ENCODE measurements at places on chromosomes 5 and 9.

GRCh38 chr5:139767960-139768359 lies 27.6 kb upstream of the PSD2 start:
- DNase-seq = no peak

- DNase-seq = no peak
Observed at GRCh38 chr5:180289433-180289832, 2.5 kb downstream of the MAPK9 start.

- no peak for DNase-seq
Observed at GRCh38 chr9:81069923-81070322, 619.4 kb downstream of the TLE1 start.

DNA sequence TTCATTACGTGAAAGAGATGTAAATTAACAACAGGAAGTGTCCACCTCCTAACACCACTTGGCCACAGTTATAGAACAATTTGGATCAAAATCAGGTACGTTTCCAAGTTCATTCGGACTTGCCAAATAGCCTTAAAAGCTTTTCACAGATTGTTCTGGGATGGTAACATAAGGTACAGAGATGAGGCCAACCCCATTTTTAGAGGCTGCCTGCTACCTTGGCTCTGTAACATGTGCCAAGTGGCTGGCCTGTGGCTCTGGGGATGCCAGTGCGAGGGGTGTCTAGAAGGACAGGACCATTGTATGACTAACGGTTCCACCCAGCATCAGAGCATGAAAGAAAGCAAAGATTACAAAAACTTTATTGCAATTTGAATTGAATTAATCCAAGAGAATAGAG lies 91.0 kb downstream of the LHFPL2 start:
- no peak for DNase-seq

DNA sequence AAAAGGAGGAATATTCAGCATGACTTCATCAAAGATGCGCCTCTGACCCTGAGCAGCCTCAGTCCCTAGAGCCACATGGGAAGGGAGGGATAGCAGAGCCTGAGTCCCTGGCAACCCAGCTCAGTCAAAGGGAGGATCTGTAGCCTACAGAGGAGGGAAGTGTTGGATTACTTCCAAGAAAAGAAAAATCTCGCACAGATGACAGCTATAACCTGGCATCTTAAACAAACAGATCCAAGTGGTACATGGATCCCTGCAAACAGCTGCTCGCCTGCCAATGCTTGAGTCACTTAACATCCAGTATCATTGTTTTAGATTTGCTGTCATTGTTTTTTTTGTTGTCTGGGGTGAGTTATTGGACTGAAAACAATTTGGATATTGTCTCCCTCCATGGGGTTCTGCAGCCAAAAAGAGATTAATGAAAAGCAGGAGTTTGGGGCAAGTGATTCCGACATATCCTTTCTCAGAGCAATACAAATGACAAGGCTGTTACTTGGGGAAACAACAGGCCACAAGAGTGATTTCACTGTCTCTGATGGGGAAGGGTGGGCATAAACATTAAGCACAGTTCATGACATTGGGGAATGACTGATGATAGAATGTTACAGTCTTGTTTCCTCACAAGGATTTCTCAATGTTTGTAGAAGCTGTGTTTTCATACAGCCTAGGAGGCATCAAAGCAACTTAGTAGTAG lies 153.5 kb upstream of the KIF2A start:
- DNase-seq = peak; percentile 11

DNA sequence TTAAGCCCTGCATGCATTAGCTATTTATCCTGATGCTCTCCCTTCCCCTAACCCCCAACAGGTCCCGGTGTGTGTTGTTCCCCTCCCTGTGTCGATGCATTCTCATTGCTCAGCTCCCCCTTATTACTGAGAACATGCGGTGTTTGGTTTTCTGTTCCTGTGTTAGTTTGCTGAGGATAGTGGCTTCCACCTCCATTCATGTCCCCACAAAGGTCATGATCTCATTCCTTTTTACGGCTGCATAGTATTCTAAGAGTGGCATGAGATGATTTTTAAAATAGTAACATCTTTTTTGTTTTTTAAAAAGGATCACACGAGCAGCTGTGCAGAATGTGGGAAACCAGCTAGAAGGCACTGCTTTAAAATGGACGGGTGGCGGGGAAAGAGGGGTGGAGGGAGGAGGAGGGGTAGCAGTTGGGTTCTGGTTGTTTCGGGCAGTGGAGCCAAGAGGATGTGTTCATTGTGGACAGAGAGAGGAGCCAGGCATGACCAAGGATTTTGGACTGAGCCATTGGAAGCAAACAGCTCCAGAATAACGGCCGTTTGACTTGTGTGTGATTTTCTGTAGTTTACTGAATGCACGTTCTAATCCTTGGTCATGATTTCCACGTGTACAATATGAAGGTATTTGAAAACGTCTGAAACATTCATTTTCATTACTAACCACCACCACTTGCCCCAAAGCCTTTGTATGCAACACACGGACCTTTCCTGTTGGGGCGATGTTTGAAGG lies 1.7 kb upstream of the TENT4A start:
- DNase-seq = no peak

GRCh38 chr9:87461256-87461655 lies 36.4 kb upstream of the DAPK1 start:
- no peak for DNase-seq

DNA sequence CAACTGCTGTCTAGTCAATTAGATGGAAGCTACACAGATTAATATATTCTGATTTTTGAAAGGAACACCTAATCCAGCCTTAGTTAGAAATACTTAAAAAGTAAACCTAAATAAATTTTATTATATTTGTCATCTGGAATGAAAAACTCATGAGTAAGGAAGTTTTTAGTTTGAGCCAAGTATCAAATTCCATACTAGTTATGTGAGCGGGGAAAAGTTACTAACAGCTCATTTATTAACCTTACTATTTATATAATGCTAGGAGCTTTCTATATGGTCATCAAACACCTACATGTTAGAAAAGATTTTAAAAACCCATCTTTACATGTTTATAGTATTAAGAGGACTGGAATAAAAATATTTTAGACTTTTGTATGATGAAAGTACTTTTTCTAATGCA lies 41.6 kb upstream of the POU5F2 start:
- DNase-seq = no peak

GRCh38 chr5:83406906-83407305 lies 64.6 kb upstream of the VCAN start:
- no peak for DNase-seq

GRCh38 chr5:39717176-39717897 lies 292.6 kb upstream of the DAB2 start:
- no peak for DNase-seq

GRCh38 chr5:119036101-119036762 lies 34.7 kb upstream of the DMXL1 start:
- no peak for DNase-seq

DNA sequence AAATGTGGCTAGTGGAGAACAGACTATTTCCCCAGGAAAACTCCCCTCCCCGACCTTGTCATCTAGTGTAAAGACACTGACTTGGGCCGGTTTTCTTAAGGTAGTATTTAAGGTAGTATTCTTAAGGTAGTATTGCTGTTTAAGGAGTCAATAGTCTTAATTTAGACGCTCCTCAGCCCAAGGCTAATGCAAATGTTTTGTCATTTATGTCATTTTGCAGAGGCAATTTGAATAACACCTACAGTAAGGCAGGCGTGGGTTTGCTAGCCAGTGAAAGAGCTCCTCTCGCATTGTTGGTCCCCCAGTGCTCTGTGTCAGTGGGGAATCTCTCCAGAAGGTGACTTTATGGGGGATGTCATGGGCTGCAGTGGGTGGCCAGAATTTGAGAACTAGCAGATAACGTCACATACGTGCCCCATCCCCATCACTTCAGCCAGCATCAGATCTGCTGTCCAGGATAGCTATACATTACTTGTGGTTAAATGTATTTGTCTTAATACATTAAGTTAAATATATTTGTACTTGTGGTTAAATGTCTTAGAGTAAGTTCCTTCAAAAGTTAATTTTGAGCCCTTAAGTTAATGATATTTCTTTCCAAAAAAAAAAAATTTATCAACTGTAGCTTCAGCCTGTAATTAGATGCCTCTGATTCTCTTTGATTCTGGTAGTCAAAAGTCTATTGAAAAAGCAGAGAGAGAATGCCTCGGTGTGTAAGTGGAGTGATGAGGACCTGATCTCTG lies 2.6 kb downstream of the PPP1R26 start:
- DNase-seq = no peak

GRCh38 chr9:116975126-116975525 lies 288.0 kb downstream of the TRIM32 start:
- DNase-seq = no peak

DNA sequence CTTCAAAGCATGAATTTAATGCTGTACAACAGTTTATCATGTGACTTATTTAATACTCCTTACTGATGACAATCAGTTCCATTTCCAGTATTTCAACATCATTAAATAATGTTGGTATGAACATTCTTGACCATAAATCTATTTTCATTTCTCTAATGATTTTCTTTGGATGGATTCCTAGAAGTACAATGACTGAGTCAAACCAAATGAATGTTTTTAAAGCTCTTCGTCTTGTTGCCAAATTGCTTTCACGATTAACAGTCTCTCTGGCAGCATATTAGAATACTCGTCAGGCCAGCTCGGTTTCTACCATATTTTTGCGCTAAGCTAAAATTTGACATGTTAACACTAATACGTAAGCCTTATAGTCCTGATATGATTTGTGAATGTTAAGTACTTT lies 197.0 kb downstream of the TRPM3 start:
- no peak for DNase-seq

- DNase-seq = no peak
Observed at GRCh38 chr9:125258160-125258785, 3.4 kb upstream of the GAPVD1 start.

DNA sequence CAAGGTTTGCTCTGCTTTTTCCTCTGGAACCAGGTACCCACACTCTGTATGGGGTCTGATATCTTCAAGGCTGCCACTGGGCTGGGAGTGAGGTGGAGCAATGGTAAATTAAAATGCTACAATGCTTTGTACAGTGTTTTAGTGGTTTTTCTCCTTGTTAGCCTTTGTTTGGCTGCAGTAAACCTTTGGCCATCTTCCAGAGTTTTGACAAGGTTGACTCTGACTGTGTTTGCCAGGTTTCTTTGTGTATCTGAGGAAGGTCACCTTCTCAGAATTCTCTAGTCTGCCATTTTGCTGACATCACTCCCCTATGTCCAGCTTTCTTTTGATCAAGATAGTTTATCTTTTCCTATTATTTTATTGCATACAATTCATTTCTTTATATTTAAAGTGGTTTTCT lies 11.2 kb downstream of the SPATA31D1 start:
- peak; percentile 16 for DNase-seq

- no peak for DNase-seq
Observed at GRCh38 chr5:107218457-107219193, 452.1 kb downstream of the EFNA5 start.

DNA sequence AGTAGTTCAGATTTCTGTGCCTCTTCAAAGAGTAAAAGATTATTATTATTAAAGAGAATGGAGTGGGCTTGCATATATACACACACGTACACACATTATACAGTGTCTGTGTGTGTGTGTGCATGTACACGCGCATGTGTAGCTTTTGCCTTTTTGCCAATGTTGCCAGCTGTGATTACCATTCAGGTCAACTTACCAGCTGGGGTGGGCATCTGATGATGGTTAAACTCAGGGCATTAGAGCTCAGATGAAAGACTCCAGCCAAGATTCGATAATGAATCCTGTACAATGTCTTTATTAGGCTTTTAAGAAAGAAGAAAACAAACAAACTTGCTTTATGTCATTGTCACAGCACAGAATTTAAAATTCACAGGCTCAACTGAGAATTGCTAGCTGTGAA lies 296.5 kb upstream of the DMAC1 start:
- no peak for DNase-seq

- DNase-seq = no peak
Observed at GRCh38 chr5:140550147-140551079, 3.0 kb downstream of the EIF4EBP3 start.

- no peak for DNase-seq
Observed at GRCh38 chr9:73183917-73184861, 32.5 kb downstream of the ANXA1 start.

GRCh38 chr5:139446956-139447779 lies 7.8 kb upstream of the DNAJC18 start:
- DNase-seq = no peak

DNA sequence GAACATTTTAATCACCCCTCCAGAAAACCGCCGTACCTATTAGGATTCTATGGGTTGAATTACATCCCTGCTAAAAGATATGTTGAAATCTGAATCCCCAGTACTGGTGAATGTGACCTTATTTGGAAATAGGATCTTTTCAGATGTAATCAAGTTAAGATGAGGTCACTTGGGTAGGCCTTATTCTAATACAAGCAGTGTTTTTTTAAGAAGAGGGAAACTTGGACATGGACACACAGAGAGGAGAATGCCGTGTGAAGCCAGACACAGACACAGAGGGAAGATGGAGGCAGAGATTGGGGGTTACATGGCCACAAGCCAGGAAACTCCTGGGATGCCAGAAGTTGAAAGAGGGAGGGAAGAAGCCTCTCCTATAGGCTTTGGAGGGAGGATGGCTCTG lies 183.5 kb downstream of the GNA14 start:
- DNase-seq = no peak

DNA sequence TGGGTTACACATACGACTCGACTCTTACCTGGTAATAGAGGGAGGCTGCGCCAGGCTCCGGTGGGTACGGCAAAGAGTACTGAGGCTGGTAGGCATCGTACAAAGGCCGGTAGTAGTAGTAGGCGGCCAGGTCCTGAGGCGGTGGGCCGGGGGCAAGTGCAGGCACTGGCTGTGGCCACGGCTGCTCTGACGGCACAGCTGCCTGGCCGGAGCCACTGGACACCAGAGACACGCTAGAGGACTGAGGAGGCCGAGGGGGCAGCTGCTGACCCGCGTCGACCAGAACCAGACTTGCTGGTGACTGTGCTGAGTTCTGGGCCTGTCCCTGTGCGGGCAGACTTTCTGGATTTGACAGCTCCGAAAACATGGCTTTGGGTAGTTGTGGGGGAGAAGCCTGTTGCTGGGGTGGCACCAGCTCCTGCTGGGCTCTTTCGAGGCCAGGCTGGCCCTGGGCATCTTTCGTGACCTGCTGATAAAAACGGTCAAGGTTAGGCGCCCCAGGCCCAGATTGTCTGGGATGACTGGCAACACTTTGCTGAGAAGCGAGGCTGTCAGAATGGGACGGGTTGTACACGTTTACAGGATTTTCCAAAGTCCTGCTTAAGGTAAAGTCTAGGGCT lies 8.7 kb downstream of the SEC16A start:
- DNase-seq = no peak

- no peak for DNase-seq
Observed at GRCh38 chr5:137689306-137689705, 46.6 kb downstream of the KLHL3 start.

GRCh38 chr9:130288926-130289690 lies 23.5 kb downstream of the HMCN2 start:
- DNase-seq = no peak

- DNase-seq = no peak
Observed at GRCh38 chr9:33932078-33932807, 115.3 kb downstream of the UBE2R2 start.

DNA sequence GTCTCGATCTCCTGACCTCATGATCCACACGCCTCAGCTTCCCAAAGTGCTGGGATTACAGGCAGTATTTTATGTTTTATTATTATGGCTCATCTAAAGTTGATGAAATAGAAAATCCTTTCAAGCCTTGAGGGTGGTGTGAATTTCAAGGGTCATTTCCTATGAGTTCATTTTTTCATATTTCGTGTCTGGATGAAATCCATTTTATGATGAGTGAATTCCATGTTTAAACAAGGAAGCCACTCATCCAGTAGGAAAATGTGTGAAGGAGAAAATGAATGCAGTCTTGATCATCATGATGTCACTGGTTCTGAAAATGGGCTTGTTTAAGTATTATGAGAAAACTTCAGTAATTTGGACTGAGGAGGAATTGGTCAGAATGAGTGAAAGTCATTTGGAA lies 74.6 kb upstream of the ZSWIM6 start:
- DNase-seq = no peak

GRCh38 chr9:137297966-137298365 lies 4.1 kb downstream of the NRARP start:
- DNase-seq = no peak

Data from DMS153 (cell line).